ENCODE measurements at places on chromosomes 6 and 20.

DNA sequence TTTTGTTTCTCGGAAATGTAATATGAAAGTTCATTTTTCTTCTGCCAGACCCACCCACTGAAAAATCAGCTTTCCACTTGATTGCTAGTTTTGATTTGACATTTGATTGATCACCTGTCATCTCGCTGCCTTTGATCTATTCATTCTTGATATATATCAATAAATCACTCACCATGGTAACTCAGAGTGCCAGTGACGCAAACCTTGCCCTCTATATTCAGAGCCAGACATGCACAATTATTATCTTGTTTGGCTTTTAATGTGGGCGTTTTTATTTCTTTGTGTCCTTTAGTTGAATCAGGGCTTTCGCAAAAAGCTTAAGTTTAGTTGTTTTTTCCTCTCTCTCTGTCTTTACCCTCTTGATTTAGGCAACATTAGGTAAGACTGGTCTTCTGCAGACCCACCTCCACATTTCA, 2.0 kb downstream of the TSHZ2 start:
- no peak for DNase-seq
- no peaks in the 10 kb centered on the region for H3K36me3 ChIP-seq
- no peak overlapping the region for H3K4me3 ChIP-seq

GRCh38 chr20:33178726-33179125, 10.8 kb downstream of the BPIFA2 start:
- H3K27ac ChIP-seq = no peak overlapping the region
- H3K4me3 ChIP-seq = no peak overlapping the region
- no peak for DNase-seq
- H3K27me3 ChIP-seq = no peaks in the 10 kb centered on the region
- H3K4me1 ChIP-seq = no peaks in the 10 kb centered on the region
- no peaks in the 10 kb centered on the region for H3K36me3 ChIP-seq

DNA sequence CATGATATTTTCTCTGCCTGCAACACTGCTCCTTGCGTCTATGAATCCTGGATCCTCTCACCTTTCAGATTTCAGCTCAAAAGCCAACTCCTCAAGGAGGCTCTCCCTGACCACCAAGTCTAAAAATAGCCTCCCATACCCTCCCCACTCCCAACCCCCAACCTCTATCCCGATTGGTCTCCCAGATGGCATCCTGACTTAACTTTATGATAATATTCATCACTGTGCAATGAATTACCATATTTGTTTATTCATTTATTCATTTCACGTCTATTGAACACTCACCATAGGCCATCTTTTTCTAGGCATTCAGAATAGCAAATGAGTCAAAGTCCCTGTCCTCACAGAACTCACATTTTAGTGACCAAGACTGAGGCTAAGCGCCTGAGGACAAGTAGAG, 42.6 kb upstream of the NFATC2 start:
- DNase-seq = no peak
- H3K4me1 ChIP-seq = peaks cover 10% of the 10 kb centered on the region
- H3K27ac ChIP-seq = peak overlapping the region; percentile 56
- H3K36me3 ChIP-seq = no peaks in the 10 kb centered on the region

DNA sequence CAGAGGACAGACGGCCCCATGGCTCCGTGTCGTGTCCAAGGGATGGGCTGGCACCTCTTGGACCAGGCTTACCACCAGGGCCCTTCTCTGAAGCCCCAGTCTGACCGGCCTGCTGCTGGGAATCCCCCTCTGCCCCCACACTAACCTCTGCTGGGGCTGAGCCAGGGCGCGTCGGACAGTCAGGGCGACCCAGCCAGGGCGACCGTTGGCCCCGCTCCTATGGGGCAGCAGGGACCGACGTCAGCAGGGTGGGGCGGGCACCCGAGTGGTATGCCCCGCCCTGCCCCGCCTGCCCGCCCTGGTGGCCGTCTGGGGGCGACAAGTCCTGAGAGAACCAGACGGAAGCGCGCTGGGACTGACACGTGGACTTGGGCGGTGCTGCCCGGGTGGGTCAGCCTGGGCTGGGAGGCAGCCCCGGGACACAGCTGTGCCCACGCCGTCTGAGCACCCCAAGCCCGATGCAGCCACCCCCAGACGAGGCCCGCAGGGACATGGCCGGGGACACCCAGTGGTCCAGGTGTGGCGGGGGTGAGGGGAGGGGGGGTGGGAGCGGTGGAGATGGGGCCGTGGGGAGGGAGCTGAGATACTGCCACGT, at the start of gene SLC17A9:
SLC17A9 (plus strand) TSS at position 337 of the 595 bp plus-strand sequence; CDS start at position 459, 122 bp downstream.
- peak within 1 kb of the TSS; percentile 94 for H3K27ac ChIP-seq
- H3K4me3 ChIP-seq = peak within 1 kb of the TSS; percentile 82
- peak; percentile 81 for DNase-seq
- peaks cover 47% of the 10 kb centered on the region for H3K36me3 ChIP-seq
- no peaks in the 10 kb centered on the region for H3K27me3 ChIP-seq
- peaks cover 45% of the 10 kb centered on the region for H3K4me1 ChIP-seq

- no peaks in the 10 kb centered on the region for H3K36me3 ChIP-seq
- H3K27ac ChIP-seq = no peak overlapping the region
- H3K27me3 ChIP-seq = no peaks in the 10 kb centered on the region
- no peaks in the 10 kb centered on the region for H3K4me1 ChIP-seq
- H3K4me3 ChIP-seq = no peak overlapping the region
- no peak for DNase-seq
Observed at GRCh38 chr20:57173041-57173440, 93.4 kb downstream of the BMP7 start.

- H3K4me1 ChIP-seq = no peaks in the 10 kb centered on the region
- H3K27me3 ChIP-seq = no peaks in the 10 kb centered on the region
- DNase-seq = no peak
- no peaks in the 10 kb centered on the region for H3K36me3 ChIP-seq
- H3K4me3 ChIP-seq = no peak overlapping the region
Observed at GRCh38 chr20:19257865-19258264, 45.4 kb downstream of the SLC24A3 start.

GRCh38 chr20:7231303-7231702, 463.8 kb downstream of the BMP2 start:
- H3K4me1 ChIP-seq = no peaks in the 10 kb centered on the region
- H3K27ac ChIP-seq = no peak overlapping the region
- no peaks in the 10 kb centered on the region for H3K27me3 ChIP-seq
- H3K4me3 ChIP-seq = no peak overlapping the region
- no peak for DNase-seq
- no peaks in the 10 kb centered on the region for H3K36me3 ChIP-seq

- H3K36me3 ChIP-seq = no peaks in the 10 kb centered on the region
Observed at GRCh38 chr20:19889011-19889953, 127.9 kb upstream of the NAA20 start.

DNA sequence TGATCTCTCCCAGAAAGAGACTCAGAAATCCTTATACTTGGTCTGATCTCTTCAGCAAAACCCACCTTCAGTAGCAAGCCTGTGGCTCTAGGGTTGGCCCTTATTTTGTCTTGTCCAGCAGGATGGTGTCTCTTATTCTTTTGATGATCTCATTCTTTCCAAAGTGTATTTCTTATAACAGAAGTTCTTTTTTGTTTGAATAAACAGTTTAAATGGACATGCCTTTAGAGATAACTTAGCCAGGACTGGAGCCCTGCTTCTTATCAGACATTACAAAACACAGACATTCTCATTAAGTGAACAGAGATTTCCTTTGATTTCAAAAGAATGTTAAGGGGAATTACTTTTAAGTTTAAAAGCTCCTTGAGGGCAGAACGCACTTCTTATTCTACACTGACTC, 31.7 kb downstream of the KCNS1 start:
- H3K4me1 ChIP-seq = peaks cover 11% of the 10 kb centered on the region
- no peak for DNase-seq
- no peak overlapping the region for H3K4me3 ChIP-seq
- no peaks in the 10 kb centered on the region for H3K27me3 ChIP-seq
- H3K27ac ChIP-seq = no peak overlapping the region
- peaks cover 69% of the 10 kb centered on the region for H3K36me3 ChIP-seq

DNA sequence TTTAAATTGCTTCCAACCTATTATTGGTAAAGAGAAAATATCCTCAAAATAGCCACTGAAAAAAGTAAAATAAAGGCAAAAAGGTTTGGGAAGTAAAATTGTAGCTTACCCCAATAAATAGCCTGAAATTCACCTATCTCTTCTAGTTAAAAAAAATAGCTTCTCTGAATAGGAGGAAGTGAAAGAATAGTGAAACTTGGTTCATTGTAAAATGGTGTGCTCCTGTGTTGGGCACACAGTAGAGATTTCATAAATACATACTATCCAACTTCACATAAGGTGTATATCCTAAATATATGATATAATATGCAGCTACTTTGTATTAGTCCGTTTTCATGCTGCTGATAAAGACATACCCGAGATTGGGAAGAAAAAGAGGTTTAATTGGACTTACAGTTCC, 45.3 kb downstream of the CDK19 start:
- H3K27ac ChIP-seq = no peak overlapping the region
- no peaks in the 10 kb centered on the region for H3K27me3 ChIP-seq
- H3K4me3 ChIP-seq = no peak overlapping the region
- H3K4me1 ChIP-seq = no peaks in the 10 kb centered on the region
- peaks cover 32% of the 10 kb centered on the region for H3K36me3 ChIP-seq
- DNase-seq = no peak

- H3K27me3 ChIP-seq = peaks cover 14% of the 10 kb centered on the region
- no peaks in the 10 kb centered on the region for H3K4me1 ChIP-seq
- no peak for DNase-seq
- H3K36me3 ChIP-seq = no peaks in the 10 kb centered on the region
- H3K27ac ChIP-seq = no peak overlapping the region
- H3K4me3 ChIP-seq = no peak overlapping the region
Observed at GRCh38 chr6:117423754-117424153, 2.0 kb downstream of the ROS1 start.

All from activated CD8-positive, alpha-beta T cell treated with anti-CD3 and anti-CD28 coated beads, Interleukin-2, amount 10 ng/mL, durations not matched to agents 7 days and 5 days (primary cell).